ENCODE measurements at places on chromosomes 2 and 18. TPM values are rescaled to one million over a fixed set of nuclear protein-coding genes. Genes with fewer than 3 reads are reported as not detected.
A peak's percentile ranks its signal among the peaks of the same experiment; 100 is the strongest.

C2orf78 gene
- total RNA-seq = not detected

ZNF396 gene
- 0.73 TPM for total RNA-seq

DNA sequence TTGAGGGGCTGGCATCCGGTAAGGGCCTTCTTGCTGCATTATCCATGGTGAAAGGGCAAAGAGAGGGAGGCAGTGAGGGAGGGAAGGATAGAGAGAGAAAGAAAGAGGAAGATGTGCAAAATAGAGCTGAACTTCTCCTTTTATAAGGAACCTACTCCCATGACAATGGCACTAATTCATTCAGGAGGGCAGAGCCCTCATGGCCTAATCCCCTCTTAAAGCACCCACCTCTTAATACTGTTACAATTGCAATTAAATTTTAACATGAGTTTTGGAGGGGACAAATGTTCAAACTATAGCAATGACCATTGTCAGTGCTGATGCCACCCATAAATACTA, 60.2 kb downstream of the CXCR4 start:
- H3K4me3 ChIP-seq = no peak overlapping the region
- H3K36me3 ChIP-seq = no peaks in the 10 kb centered on the region
- H3K27me3 ChIP-seq = no peaks in the 10 kb centered on the region

GRCh38 chr2:215928086-215928485, 85.3 kb downstream of the MREG start:
- no peak overlapping the region for H3K4me3 ChIP-seq
- no peak for DNase-seq
- no peak overlapping the region for H3K27ac ChIP-seq
- no peaks in the 10 kb centered on the region for H3K27me3 ChIP-seq
- H3K36me3 ChIP-seq = no peaks in the 10 kb centered on the region

DNA sequence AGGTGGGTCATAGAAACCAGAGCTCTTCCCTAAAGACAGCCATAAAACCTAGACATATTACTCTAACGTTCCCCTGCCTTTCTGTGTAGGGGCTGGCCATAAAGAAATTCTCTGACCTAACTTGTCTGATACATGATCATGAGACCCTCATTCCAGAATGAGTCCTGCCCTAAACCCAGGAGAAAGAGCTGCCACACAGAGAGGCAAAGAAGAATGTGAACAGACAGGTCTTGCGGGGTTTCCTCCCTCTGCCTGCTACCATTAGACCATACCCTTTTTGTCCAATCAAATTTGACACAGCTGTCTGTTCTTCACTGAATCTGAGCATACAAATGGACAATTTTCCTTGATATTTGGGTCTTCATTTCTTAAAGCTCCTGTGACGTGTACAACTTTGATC, 198.8 kb upstream of the LHCGR start:
- H3K36me3 ChIP-seq = no peaks in the 10 kb centered on the region
- H3K4me1 ChIP-seq = no peaks in the 10 kb centered on the region
- H3K27me3 ChIP-seq = no peaks in the 10 kb centered on the region
- no peak overlapping the region for H3K4me3 ChIP-seq
- no peak for DNase-seq
- H3K27ac ChIP-seq = no peak overlapping the region

DNA sequence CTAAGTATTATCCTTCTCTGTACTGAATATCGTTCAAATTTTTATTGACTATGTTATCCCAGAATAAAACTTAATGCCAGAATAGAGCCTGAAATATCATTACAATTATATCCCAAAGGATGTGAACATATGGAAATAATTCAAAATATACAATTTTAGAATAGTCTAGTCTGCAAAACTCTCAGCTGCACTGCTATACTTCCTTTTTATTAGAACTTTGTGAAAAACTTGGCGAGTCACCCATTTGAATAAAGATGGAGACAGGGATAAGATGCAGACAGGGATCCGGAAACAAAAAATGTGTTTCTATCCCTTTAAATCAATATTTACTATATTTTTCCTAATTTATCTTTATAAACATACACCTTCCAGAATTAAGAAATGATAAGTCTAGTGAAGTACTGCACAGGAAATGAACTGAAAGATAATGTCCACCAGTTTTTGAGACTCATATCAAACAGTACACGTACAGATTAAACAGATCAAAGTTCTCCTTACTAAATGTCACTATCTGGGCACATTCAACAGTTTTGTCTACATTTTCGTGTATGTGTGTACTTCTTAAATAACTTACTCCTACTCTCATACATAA, 107.8 kb downstream of the MEP1B start:
- no peaks in the 10 kb centered on the region for H3K4me1 ChIP-seq
- no peaks in the 10 kb centered on the region for H3K27me3 ChIP-seq
- H3K36me3 ChIP-seq = no peaks in the 10 kb centered on the region
- no peak overlapping the region for H3K27ac ChIP-seq
- no peak overlapping the region for H3K4me3 ChIP-seq

DNA sequence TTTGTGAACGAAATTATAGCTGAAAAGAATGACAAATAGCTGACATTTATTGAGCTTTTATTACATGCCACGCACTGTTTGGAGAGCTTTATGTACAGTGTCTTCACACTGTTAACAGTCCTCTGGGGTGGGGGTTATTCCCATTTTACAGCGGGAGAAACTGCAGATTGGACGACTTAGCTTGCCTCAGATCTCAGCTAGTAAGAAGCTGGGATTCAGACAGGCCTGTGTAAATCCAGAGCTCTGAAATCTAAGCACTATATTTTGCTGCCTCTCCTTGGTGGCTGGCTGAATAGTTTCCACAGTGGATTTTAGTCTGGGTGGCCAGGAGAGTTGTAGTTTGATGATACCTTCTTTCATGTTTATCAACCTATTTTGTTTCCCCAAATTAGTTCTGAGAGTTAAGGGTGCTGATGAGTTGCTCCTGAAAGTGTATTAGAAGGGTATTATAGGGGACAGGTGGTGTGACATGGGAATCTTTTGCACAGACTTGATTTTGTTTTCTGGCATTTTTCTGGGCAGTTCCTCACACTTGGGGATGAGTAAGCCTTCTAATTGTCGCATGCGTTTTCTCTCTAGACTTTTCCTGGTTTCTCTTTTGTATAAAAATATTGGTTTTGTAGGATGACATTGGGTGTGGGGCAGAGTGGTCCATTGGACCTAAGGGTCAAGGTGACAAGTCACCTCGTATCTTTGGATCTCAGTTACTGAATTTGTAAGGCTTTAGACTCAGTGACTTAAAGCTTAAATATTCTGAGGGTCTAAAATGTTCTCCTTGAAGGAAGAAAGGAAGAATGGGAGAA, 1.5 kb downstream of the ACSL3 start:
- H3K27me3 ChIP-seq = no peaks in the 10 kb centered on the region
- H3K4me1 ChIP-seq = peaks cover 9% of the 10 kb centered on the region
- no peak for DNase-seq
- peak overlapping the region; percentile 84 for H3K4me3 ChIP-seq
- H3K27ac ChIP-seq = no peak overlapping the region
